Stimulated activated CD4-positive, alpha-beta T cell treated with anti-CD3 and anti-CD28 coated beads, Interleukin-15, amount 100 ng/mL, for 24 hours (primary cell): ENCODE measurements at places on chromosomes 5 and 9.

DNA sequence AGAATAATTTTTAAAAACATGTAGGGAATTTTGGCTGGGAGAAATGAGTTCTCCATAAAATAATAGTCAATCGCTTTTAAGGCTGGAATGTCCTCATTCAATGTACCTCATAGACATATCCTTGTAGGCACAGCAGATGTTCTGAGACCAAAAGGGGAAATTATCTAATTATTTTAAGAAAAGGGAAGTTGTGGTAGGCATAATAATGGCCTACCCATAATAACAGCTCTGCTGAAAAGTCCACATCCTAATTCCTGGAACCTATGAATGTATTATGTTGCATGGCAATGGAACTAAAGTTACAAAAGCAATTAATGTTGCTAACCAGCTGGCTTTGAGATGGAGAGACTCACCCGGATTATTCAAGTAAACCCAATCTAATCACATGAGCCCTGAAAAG lies 216.1 kb downstream of the TRIM36 start:
- DNase-seq = no peak

DNA sequence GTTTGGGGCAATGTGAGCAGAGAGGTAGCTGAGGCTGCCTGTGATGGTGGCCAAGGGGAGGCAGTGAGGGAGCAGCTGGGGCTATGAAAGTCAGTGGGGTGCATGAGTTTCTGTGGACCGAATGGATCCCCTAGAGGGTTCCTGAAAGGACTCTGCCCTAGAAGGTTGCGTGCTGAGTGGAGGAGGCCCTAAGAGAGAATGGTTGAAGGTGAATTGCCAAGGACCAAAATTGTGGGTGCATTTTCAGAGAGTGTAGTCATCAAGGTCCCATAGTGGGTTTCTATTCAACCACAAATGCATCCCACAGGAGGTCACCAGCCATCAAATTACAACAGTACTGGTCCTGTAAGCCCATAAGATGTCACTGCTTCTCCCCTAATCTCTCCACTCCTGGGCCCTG lies 298.3 kb downstream of the CDK5RAP2 start:
- no peak for DNase-seq

DNA sequence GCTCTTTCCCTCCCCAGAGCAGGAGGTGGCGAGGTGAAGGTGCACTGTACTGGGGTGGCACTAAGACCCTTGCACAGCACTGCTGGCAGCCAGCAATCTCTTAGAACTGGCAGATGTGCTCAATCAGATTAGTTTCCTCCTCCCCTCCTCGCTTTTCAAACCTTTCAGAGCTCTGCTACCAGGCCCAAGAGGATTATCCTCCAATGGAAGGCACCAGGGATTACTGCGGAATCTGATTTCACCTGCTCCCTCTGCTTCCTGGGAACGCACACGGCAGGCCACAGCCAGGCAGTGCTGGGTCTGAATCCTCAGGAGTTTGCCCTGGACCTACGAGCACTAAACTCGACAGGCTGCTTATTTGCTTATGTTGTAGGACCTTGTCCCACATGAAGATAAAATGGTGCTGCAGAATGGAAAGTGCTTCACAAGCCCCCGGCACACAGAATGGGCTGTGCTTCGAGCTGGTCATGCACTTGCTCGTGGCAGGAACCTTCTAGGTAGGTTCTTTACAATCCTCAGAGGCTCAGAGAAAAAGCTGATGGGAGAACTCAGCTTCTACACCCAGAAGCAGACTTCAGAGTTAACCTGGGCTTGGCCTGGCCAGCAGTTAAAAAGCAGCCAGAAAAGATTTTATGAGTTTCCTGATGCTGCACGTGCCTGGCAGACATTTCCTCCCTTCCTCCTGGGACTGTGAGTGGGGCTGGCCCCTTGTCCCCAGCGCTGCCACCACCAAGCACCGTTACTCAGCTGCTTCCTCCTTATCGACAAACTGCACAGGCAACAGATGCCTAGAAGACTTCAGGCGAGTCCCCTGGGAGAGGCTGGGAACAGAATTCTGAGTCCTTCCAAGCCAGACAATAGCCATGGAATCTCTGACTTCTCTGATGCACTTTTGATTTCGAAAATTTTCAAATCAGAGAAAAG lies 33.1 kb downstream of the FABP6 start:
- no peak for DNase-seq

DNA sequence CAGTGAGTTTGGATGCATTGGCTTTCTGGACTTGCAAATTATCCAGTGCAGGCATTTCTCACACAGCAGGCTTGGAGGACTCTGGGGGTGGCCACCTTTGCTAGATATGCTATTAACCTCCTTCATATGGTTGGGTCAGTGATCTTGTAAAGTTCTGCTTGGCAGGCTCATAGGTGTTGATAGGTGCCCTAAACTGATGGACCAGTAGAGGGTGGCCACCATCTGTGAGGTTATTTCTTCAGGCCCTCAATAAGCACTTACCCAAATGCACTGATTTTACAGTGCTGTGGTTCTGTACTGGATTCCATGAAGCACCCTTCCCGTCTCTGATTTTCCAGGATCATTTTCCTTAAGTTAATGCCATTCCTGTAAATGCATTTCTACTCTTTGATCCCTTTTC lies 216.3 kb downstream of the COMMD10 start:
- DNase-seq = no peak

- DNase-seq = no peak
Observed at GRCh38 chr5:132837868-132838267, 7.4 kb upstream of the SHROOM1 start.

- no peak for DNase-seq
Observed at GRCh38 chr5:180455872-180456271, 38.3 kb upstream of the CNOT6 start.

DNA sequence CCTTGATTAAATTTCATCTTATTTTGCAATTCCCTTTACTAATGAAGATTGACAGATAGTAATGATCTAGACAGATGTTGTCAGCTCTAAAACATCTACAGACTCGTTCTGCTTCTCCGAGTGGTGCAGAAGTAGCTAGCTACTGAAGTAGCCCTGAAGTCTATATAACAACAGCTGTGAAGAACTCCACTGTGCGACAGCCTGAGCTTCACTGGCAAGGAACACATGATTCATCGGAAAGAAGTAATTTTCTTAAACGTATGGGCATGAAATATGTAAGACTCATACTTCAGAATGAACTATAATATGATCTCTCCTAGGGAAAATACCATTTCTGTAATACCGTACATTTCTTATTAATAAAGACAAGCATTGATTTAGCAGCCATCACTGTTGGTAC lies 96.2 kb downstream of the TRPM3 start:
- no peak for DNase-seq

- DNase-seq = no peak
Observed at GRCh38 chr5:176774216-176775171, 35.9 kb upstream of the UNC5A start.

GRCh38 chr5:55902696-55903095 lies 51.5 kb downstream of the IL31RA start:
- DNase-seq = no peak

GRCh38 chr5:7991125-7991821 lies 122.3 kb downstream of the MTRR start:
- no peak for DNase-seq

DNA sequence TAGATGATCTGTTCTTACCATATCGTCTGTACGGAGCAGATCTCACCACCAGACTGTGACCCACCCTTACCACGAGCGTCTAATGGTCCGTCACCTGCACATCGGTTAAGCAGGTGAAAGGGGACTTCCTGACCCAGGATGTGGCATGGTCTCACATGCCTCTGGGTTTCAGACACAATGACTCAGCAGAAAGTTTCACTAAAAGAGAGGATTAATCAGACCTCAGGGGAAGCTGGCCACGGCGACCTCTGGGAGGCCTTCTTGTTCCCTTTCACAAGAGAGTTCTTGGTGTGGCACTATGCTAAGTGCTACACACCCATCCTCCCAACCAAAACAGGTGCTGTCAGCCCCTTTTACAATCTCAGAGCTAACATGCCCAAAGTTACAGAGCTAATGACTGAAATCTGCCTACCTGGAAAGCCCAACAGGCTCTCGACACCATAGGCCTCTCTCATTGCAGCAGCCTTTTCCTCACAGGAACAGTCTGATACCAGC lies 41.6 kb downstream of the ADAMTS12 start:
- peak; percentile 39 for DNase-seq

DNA sequence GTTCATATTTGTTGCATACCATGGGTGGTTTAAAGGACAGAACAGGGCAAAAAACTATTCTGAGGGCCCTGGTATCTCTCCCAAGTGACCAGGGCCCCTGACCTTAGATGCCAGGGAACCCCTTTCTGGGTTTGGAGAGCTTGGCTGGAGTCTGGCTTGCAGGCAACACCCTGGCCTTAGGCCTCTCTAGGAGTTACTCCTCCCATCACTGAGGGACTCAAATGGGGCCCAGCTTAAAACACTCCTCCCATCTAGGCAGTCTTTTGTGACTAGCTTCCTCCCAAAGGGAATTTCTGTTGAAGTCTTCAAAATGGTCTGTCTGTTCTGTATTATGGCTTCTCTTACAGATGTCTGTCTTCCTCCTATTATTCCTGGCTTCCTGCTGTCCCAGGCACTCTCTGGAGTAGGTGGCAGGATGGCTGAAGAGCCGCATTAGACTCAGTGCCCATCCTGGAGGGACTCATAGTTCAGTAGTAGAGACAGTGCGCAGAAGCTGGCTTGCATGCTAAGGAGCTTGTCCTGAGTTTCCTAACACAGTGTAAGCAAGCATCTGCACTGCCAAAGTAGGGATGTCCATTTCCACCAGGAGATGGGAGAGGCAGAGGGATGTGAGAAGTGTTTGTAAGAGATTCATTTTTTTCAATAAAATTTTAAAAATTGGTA lies 10.0 kb downstream of the COL15A1 start:
- DNase-seq = no peak

- no peak for DNase-seq
Observed at GRCh38 chr9:89497257-89497963, 503 bp downstream of the SEMA4D start.

- no peak for DNase-seq
Observed at GRCh38 chr5:136022965-136023364, 5.8 kb upstream of the TGFBI start.

DNA sequence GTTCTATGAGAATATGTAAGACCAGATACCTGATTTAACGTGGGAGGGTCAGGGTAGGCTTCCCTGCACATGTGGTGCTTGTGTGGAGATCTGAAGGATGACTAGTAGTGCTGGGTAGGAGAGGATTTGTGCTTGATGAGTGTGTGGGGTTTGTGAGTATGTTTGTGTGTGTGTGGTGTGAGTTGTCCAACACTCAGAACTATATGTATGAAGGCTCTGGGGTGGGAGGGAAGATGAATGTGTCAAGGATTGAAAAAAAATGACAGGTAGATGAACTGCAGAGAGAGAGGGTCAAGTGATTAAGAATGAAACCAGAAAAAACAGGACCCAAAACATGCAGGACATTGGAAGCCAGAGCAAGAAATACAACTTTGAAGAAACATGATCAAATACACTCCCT lies 154.6 kb upstream of the NR3C1 start:
- no peak for DNase-seq

DNA sequence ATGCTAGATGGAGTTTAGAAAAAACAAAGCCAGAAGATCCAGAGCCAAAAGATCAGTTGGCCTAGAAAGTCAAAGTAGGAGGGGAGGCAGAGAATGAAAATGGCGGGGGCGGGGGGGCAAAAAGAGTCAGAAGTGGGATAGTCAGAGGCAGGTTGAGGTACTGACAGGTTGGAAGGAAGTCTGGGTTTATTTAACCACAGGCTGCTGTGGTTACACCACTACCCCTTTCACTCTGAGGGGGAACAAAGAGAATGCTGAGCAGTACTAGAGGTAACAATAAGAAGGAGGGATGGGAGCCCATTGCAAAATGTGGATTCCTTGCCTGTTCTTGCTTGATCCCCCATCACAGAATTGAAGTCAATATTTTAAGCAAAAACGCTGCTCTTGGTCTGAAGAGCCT lies 111.8 kb downstream of the CAVIN4 start:
- DNase-seq = no peak

DNA sequence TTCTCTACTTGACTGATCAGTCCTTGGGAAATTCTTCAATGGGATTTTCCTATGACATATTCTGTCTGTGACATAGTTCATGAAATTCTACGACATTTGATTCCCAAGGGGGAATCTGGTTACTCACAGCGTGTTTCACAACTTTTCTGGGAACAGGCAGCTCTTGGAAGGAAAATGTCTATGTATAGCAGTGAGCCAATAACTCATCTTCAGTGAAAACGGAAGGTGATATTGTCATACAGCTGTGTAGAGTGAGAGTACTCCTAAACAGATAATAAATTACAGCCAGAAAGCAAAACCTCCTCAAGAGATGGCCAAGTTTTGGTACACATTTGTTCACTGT lies 91.4 kb downstream of the C9orf152 start:
- no peak for DNase-seq

- DNase-seq = peak; percentile 50
Observed at GRCh38 chr9:135990468-135991429, 29.6 kb upstream of the UBAC1 start.

DNA sequence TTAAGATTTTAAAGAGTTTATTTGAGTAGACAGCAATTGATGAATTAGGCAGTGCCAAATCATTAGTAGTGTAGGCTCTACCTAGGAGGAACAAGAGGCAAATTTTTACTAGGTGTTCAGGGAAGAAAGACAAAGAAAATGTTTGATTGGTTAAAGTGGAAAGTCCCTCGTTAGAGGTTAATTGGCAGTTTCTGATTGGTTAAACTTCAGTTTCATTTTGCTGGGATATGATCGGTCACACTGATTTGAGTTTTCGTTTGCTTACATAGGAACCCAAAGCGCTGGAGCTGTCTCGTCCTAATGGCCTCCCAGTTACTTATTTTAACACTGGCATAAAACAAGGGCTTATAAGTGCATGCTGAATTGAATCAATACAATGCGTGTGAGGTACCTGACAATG lies 15.1 kb downstream of the DMAC1 start:
- no peak for DNase-seq

- DNase-seq = no peak
Observed at GRCh38 chr5:89255845-89256463, 373.0 kb upstream of the MEF2C start.

- no peak for DNase-seq
Observed at GRCh38 chr5:16483361-16483760, 17.8 kb upstream of the ZNF622 start.

GRCh38 chr9:116992865-116993264 lies 305.8 kb downstream of the TRIM32 start:
- DNase-seq = no peak

GRCh38 chr9:81861644-81862043 lies 66.6 kb upstream of the SPATA31D4 start:
- no peak for DNase-seq

- no peak for DNase-seq
Observed at GRCh38 chr5:93277051-93277450, 304.0 kb downstream of the NR2F1-AS1 start.

- no peak for DNase-seq
Observed at GRCh38 chr5:140785905-140786686, at the start of gene PCDHA1. Gene PCDHA1, plus strand, starts transcription at chr5:140786140.

DNA sequence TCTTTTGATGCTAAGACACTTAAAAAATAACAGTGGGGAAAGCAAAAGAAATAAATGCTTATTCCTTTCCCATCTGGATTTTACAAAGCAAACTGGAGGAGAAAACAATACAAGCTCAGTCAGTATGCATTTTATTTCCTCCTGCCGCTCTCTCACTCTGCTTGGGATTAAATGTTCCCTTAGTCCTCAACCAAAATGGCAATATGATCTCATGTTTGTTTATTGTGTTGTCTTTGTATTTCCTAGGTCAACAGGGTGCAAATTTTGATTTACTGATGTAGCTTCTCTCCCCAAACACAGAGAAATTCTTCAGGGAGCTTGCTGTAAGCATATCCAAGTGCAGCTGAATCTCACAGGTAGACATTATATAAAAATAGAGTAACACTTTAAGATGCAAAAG lies 92.1 kb upstream of the ERBIN start:
- no peak for DNase-seq
